AG09309 (cell line): ENCODE measurements at places on chromosomes 2 and 18.
A peak's percentile ranks its signal among the peaks of the same experiment; 100 is the strongest.

GRCh38 chr2:239778042-239778851, 246.9 kb downstream of the NDUFA10 start:
- DNase-seq: no peak

GRCh38 chr2:23772684-23773083, 154.2 kb downstream of the ATAD2B start:
- DNase-seq: no peak

DNA sequence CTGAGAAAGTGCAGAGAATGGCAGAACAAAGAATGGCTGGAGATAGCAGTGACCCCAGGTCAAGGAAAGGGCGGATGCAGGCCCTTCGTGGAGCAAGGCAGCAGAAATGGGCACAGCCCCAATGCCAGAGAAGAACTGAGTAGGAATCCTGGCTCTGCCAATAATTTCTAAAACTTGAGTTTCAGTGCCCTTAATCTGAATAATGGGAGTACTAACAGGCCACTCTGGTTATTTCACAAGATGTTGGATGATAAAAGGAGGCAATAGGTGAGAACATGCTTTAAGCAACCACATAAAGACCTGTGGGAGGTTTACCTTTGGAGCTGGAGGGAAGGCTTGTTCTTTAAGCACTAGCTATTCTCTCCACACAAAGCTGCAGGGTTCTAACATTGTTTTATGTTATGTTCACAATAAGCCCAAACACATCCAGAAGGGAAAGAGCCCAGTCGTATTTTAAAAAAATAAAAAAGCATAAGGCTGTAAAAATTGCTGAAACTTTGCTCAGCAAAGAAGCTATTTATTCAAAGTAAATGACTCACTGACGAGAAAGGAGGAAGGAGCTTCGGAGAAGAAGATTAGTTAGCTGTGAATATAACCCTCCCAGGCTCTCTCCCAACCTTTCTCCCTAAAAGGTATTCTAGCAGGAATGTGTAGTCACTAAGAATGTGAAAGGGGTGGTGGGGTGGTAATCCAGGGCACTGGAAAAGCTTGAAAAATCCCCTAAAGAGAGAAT, 470.2 kb downstream of the TXNL1 start:
- peak; percentile 62 for DNase-seq

- DNase-seq: no peak
Observed at GRCh38 chr2:16284941-16285625, 344.7 kb downstream of the MYCN start.

DNA sequence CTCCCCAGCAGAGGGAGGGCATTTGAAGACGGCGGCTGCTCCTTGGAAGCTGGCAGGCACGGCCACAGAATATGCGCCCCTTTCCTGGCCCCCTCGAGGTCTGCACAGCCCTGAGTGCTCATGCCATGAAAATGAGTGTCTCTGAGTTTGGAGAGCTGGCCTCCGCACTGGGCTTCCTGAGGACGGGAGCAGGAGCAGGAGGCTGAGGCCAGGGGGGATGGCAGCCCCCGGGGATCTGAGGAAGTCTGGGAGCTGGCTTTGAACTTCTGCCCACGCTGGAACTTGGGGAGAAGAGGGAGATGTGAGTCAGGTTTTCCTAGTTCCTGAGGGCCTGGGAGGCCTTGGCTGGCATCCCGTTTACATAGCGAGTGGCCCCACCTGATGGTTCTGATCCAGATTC, 47.0 kb downstream of the RRM2 start:
- DNase-seq: no peak

DNA sequence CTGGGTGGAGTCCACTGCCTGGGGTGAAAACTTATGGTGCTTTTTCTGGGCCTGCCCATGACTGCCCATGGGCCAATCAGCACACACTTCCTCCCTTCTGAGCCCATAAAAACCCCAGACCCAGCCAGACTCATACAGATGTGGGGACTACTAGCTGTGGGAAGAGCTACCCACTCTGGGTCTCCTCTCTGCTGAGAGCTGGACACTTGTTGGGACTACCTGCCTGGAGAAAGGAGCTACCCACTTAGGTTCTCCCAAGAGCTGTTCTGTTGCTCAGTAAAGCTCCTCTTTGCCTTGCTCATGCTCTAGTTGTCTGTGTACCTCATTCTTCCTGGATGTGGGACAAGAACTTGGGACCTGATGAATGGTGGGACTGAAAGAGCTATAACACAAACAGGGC, 119.6 kb upstream of the SLC38A11 start:
- no peak for DNase-seq

DNA sequence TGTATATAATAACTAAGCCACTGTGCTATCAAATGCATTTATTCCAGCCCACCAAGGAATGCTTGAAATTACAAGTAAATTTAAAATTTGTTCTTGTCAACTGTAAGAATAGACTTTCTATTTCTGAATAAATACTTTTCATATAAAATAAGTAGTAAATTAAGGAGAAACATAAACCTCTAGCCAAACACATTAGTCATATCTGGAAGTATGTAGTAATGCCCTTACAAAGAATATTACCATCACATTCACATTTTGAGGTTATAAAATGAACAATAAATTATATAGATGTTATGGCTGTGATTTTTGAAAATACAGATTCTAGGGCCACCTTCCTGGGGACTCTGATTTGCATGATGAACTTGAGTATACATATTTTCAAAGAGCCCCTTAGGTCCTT, 54.7 kb downstream of the SERPINB7 start:
- DNase-seq: no peak
